ENCODE measurements at places on chromosomes 2 and 18.

DNA sequence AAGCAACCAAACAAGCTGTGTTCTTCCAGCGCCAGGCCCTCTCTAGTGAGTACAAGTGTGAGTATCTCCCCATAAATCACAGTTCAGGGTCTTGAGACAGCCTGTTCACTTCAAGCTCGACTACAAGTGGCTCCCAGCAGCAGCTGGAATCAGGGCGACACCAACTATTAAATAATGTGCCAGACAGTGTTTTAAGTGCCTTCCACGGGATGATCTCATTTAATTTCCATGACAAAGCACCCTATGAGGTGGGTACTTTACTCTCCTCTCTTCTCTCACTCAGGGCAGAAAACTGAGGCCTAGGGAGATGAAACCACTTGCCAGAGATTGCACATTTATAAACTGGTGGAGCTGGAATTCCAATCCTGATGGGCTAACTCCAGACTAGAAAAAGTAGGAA, 2.6 kb upstream of the FAM136A start:
- DNase-seq = no peak

DNA sequence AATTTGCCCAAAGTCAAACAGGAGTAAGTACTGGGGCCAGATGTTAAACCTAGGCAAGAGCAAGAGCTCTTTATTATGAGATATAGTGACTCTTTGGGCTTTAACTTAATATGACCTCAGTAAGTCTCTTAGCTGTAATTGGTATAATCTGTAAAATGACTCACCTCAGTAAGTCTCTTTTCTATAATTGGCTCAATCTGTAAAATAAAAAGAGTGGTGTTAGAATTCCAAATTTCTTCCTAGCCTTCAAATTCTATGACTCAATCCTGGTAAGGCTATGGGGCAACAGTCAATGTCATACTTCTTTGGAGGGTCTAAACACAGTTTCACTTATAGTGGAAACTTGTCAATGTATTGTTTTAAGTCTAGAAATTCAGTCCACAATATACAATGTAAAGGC, 1608.9 kb upstream of the PIK3C3 start:
- DNase-seq = no peak

GRCh38 chr2:122670897-122671296, 915.4 kb downstream of the TSN start:
- DNase-seq = no peak

GRCh38 chr2:154336201-154336600, 362.3 kb upstream of the KCNJ3 start:
- DNase-seq = no peak

GRCh38 chr2:117470311-117471095, 344.0 kb upstream of the DDX18 start:
- no peak for DNase-seq

- no peak for DNase-seq
Observed at GRCh38 chr2:221724631-221725203, 152.6 kb upstream of the EPHA4 start.

- no peak for DNase-seq
Observed at GRCh38 chr2:207790898-207791297, 21.2 kb upstream of the FZD5 start.

GRCh38 chr18:60667016-60667415, 294.4 kb upstream of the MC4R start:
- no peak for DNase-seq

GRCh38 chr2:4357121-4357520, 653.7 kb downstream of the DCDC2C start:
- no peak for DNase-seq

- no peak for DNase-seq
Observed at GRCh38 chr18:8474661-8475060, 134.6 kb upstream of the RAB12 start.

DNA sequence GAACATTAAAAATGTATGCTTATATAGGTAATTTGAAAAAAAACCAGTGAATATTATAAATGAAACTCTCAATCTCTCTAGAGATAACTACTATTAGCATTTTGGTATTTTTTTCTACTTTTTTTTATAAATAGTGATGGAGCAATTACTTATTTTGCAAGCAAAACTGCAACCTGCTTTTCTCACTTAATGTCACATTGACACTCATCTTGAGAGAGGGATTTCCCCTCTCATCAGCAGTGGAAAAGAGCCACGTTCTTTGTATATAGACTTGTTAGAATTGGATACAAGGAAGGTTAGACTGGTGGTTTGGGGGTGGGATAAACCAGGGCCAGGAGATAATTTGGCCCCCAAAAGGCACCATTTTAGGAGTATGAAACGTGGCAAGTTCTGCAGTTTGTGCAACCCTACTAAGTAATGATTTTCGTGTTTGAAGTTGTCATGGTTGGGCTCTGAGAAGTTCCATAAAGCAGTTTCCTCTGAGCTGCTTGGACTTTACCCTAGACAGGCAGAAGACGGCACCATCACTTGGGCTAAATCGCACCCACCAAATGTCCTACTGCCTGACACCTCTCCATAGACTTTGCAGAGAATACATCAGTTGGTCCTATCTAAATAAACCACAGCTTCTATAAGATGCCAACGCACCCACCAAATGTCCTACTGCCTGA, 194.0 kb downstream of the ACTR3 start:
- DNase-seq = no peak

DNA sequence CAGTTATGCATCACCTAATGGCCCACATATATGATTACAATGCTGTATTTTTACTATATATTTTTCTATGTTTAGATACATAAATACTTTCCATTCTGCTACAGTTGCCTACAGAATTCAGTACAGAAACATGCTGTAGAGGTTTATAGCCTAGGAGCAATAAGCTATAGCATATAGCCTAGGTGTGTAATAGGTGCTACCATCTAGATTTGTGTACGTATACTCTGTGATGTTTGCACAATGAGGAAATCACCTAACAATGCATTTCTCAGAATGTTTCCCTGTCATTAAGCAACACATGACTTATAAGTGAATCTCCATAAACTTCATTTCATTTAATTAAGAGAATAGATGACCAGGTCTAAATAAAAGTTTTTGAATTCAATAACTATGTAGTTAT, 43.5 kb downstream of the SLC38A11 start:
- no peak for DNase-seq

DNA sequence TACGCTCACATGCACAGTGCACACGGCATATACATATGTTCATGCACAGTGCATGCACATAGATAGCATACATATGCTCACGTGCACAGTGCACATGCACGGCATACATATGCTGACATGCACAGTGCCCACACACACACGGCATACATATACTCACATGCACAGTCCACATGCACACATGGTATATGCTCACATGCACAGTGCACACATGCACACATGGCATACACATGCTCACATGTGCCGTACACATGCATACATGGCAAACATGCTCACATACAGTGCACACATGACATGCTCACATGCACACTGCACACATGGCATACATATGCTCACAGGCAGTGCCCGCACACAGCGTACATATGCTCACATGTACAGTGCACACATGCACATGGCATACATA, 97.7 kb upstream of the CTDP1 start:
- no peak for DNase-seq

GRCh38 chr2:171655586-171655985, 31.7 kb upstream of the DYNC1I2 start:
- DNase-seq = no peak

- DNase-seq = no peak
Observed at GRCh38 chr2:43159797-43160196, 66.6 kb downstream of the ZFP36L2 start.

- DNase-seq = no peak
Observed at GRCh38 chr2:163610817-163611556, 124.8 kb downstream of the FIGN start.
